Umbilical cord (tissue), 2 donors: ENCODE measurements at places on chromosomes 2 and 18. TPM values are rescaled to one million over a fixed set of nuclear protein-coding genes. Genes with fewer than 3 reads are reported as not detected.
A peak's percentile ranks its signal among the peaks of the same experiment; 100 is the strongest.

DNA sequence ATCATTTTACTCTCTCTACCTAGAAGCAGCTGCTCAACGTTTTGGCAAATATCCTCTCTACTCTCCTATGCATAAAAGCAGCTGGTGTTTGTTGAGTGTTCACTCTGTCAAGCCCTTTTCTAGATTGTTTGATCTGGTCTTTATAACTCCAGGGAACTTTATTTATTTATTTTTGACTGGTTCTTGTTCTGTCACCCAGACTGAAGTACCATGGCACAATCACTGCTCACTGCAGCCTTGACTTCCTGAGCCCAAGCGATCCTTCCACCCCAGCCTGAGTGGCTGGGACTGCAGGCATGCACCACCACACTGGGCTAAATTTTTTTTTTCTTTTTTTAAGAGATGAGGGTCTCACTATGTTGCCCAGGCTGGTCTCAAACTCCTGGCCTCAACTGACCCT lies 12.7 kb downstream of the CATIP start:
- DNase-seq = no peak

GRCh38 chr2:31246184-31246852 lies 12.4 kb downstream of the EHD3 start:
- no peak for DNase-seq

DNA sequence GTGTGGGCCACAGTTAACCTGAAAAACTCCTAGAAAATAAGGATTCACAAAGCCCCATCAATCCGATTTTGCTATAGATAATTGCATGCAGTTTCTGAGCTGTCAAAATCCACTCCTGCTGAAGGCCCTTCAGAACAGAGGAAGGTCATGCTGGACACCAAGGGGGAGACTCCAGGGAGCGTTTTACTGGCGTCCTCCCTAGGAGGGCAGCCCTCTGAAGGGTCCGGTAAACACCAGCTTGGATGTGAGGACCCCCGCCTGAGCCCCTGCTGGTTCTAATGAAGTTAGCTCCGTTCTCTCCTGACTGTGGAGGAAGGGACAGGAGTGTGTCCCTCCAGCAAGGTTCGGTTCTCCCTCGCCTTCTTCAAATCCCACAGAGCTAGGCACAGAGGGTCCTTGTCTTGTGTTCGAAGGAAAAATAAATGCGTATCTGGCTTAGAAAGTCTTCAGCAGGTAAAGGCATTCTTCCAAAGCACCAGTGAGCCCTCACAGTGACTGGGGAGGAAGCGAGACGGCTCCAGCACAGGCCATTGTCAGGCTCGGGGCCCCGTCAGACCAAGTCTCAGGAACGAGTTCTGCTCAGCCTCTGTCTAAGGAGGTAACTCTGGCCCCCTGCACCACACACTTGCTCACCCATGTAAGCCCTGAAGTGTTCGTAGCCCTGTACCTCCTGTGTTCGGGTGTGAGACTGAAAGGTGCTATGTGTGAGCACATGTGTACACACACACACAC lies 41.6 kb downstream of the CABLES1 start:
- no peak for DNase-seq

DNA sequence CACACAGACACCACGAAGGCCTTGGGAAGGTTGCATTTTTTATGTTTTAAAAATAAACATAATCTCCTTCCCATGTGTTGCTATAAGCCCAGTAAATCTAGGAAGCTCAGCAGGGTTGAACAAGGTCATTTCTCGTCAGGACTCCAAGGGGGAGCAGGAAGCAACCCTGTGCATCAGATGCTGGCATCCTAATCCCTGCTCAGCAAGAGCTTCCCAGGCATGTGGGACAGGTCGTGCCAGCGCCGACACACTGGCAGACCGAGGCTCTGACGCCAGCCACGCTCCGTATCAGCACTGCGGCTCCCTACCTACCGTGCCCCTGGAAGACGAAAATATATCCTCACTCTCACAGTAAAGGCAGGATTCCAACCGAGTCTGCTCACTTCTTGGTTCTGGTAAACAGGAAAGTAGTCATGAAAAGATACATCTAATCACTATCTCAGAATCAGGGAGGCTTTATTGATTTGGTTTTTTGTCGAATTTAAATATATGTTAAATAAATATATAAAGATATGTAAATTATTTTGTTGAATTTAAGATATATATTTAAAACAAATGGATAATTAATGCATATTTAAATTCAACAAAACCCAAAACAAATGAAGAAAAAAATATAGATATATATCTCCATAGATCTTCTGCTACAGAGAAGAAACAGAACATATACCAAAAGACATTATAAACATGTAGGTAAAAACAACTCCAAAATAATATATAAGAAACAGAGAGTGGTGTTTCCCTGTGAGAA lies 61.4 kb downstream of the TXNL1 start:
- DNase-seq = peak; percentile 61

DNA sequence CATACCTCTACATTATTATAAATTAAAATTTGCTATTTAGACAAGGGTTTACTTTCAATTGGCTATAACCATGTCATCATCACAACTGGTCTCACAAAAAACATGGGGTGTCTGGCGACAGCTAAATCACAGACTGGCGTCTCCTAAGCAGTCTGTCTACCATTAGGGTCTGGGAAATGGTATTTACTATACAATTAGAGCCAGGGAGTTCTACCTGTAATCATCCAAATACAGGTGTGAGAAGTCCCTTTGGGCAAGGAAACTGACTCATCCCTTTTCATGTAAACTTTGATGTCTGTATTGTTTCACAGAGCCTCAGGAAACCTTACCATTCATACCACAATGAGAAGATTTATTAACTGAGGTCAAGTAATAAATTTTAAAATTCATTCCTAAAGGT lies 126.7 kb downstream of the OLA1 start:
- no peak for DNase-seq

GRCh38 chr2:8819194-8819593 lies 18.2 kb downstream of the KIDINS220 start:
- DNase-seq = no peak

DNA sequence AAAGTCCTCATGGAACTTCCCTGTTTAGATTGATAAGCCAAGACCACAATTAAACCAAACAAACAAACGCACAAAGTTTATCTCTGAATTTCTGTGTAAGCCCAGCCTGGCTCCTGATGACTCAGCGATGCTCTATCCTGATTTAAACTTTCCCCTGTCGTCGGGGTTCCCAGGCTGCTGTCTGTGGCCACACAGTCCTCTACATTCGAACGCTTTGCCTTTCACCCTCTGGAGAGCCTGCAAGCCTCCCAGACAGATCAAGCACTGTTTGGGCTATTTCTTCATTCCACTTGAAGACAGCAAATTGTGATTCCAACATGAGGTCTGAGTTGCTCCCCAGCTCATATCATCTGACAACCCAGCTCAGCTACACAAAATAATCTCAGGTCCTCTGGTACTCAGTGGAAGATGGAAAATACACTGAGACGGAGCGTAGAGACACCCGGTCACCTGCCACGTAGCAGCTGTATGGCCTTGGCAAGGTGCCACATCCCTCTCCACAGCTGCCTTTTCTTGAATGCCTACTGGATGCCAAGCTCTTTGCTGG lies 51.2 kb downstream of the CYRIA start:
- peak; percentile 18 for DNase-seq

DNA sequence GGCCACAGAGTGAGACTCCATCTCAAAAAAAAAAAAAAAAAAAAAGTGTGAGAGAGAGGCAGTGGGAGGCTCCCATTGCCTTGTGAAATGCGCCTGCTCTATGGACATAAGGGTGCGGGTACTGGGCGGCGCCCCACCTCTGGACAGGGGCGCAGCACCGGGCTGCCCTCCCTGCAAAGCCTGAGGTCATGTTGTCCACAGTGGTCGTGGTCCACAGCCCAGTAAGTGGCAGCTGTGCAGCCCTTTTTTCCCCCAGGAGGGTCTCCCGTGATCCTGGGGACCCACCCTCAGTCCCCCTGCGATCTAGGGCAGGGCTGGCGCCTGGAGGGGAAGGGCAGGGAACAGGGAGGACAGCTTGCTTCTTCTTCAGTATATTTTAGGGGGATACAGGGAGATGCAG lies 37.8 kb downstream of the LPIN1 start:
- DNase-seq = no peak

- DNase-seq = peak; percentile 22
These were observed 15.4 kb upstream of the FAP start for GRCh38 chr2:162258686-162259085.

- no peak for DNase-seq
These were observed 148.3 kb downstream of the AQP4 start for GRCh38 chr18:26717123-26717719.

The NEB gene
- total RNA-seq = 9.6 TPM

The EML6 gene
- total RNA-seq = 3.4 TPM

The SPATS2L gene
- total RNA-seq = 120 TPM

The CHRNG gene
- total RNA-seq = not detected

The ZDBF2 gene
- total RNA-seq = 24.6 TPM

The STPG4 gene
- total RNA-seq = 8.4 TPM
